Activated T-cell treated with anti-CD3 and anti-CD28 coated beads for 4 hours (primary cell): ENCODE measurements at places on chromosomes 4 and X.

DNA sequence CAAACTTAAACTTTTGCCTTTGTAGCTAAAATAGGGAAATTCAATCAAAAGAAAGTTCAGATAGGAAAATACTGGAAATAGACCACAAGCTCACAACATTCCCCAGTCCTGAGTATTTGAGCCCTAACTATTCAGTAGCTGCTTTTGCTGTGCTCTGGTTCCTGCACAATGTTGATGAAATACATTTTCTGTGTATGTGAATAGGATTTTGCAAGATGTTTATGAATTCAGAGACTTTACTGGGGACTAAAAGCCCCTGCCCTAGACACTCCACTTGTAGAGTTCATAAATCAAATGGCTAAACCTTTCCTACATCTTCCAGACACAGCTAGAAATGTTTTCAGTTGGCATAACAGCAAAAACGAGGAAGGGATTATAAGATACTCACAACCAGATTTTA is 105.9 kb downstream of the FBXO8 start:
- DNase-seq = no peak

GRCh38 chr4:118265312-118266144 is 87.3 kb downstream of the PRSS12 start:
- no peak for DNase-seq

DNA sequence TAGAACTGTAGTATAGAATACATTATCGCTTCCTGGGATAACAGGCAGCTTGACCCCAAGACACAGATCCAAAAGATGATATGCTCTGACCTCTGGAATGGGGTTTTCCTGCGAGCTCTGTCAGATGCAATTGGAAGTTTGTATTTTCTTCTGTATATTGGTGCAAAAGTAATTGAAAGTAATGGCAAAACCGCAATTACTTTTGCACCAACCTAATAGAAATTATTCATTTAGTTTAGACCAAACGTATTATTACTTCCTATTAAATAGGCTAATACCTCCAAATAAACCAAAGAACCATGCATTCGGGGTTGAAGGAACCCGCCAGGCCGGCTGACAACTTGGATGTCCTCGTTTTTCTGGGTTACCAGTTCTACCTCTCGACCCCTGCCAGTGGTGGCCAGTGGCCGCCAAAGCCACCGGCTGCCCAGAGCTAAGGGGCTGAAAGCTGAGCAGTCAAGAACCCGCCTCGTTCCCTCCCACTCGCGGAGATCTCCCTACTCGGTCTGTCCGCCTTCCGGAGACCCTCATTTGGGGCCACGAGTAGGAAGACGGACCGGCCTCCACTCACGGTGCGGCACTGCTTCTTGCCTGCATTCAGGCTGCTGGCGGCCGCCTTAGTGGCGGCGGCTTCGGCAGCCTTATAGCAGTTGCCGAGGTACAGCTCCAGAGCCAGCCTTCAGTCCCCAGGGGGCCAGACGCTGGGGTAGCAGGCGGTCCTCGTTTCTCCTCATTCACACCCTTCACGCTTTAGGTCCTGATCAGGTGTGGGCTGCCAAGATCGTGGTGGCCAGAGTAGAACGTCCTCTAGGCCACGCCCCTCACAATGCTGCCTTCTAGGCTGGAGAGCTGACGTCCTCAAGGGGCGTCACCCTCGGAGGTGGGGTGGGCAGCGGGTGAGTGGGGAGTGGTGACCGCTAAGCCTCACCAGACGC is 121.9 kb downstream of the RBMX2 start:
- no peak for DNase-seq

DNA sequence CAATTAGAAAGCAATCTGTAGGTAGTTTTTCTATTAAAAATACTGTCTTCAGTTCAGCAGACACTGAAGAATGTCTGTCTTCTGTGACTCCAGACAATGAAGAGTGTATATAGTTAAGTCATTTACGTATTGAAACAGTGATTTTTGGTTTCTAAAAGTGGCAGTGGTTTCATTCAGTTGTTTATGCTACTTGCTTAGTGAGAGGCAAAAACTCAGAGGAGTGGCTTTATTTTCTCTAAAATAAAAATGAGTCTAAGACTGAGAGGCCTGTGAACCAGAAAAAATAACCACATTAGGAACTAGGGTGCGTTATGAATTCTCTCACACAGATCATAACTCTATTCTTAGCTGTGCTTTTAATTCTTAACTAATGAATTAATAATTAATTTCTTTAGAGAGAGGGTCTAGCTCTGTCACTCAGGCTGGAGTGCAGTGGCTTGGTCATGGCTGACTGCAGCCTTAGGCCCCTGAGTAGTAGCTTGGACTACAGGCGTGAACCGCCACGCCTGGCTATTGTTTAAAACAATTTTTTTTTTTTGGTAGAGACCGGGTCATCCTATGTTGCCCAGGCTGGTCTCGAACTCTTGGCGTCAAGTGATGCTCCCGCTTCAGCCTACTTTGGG is 31.4 kb downstream of the FREM3 start:
- DNase-seq = no peak

- no peak for DNase-seq
These were observed 731.1 kb upstream of the DIAPH2 start for GRCh38 chrX:95953564-95953963.

GRCh38 chr4:74006009-74006476 is 7.6 kb upstream of the CXCL5 start:
- no peak for DNase-seq

DNA sequence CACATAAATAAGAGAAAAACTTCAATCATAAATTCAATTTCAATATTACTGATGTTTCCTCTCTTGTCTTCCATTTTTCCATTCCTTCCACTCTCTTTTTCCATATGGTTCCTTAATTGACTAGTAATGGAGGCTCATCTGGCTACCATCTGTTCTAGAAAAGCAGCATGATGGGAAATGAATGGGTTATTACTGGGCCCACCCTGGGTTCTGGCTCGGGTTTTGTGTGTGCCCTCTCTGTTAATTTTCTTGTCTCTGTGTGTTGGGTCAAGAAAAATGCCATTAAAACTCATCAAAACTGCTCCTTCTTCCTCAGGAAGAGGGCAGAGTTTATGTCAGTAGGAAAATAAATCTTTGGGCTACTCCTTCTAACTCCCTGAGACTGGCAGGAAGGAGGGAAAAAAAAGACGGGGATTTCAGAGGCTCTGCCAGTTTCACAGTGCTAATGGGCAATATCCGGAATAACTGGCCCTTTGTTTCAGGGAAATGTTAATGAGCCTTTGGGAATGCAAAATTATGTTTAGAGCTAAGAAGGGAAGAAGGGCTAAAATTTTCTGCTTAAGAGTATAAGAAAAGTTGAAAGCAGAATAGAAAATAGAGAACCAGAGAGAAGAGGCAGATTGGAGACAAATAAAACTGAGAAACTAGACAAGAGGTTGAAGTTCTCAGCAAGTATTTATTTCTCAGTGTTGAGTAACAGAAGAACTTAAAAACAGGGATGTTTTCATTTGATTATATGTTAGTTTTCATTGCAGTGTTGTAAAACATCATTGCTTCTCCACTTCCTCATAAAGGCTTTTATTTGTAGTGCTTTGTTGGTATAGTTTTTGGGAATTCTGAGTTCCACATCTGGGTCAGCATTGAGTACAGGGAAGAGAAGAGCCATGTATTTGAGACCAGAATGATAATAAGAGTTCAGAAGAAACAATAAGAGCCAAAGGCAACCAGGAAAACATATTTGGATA is 19.7 kb downstream of the GABRB1 start:
- DNase-seq = no peak

- DNase-seq = no peak
These were observed 21.2 kb upstream of the DHRSX start for GRCh38 chrX:2521927-2522386.

DNA sequence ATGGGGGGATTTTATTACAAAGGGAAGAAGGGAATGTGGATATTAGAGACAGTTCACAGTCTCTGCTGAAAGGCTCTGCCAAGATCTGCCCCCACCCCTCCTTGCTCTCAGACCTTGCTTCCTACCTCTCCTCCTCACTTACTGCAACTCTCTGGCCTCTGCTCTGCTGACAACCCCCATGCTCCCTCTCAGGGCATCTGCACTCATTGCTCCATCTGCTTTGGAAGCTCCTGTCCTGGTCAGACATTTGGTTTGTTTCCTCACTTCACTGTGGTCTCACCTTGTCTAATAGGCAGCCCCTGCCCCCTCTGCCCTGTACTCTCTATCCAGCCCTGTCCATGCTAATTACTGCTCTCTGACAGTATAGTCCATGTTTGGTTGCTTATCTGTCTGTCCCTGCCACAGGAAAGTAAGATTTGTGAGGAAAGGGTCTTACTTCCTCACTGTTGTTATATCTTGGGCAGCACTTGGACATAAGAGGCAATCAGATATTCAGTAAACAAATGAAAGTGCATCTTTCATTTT is 189.3 kb downstream of the PTTG2 start:
- no peak for DNase-seq

DNA sequence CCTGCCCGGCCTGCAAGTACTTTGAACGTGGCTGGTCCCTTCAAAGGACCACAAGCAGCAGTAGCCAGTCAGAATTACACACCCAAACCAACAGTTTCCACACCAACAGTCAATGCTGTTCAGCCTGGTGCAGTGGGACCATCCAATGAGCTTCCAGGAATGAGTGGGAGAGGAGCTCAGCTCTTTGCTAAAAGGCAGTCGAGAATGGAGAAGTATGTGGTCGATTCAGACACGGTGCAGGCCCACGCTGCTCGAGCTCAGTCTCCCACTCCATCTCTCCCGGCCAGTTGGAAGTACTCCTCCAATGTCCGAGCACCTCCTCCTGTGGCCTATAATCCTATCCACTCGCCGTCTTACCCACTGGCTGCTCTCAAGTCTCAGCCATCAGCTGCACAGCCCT is 104.4 kb upstream of the MYOZ2 start:
- no peak for DNase-seq

DNA sequence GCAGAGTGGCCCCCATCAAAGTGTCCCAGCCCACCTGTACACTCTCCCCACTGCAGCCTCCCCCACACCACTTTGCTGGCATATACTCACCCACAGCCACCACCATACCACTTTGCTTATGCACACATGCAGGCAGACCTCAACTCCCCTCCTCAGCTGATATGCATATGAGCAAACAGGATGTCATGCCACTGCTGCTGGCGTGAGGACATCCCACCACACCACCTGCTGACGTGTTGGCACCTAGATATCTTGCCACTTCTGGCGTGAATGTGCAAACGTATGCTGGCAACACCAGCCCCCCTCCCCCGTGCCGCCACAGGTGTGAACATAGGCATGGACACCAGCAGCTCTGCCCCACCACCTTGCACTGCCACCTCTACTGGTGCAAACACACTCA is 22.4 kb upstream of the MAGEA8 start:
- no peak for DNase-seq

DNA sequence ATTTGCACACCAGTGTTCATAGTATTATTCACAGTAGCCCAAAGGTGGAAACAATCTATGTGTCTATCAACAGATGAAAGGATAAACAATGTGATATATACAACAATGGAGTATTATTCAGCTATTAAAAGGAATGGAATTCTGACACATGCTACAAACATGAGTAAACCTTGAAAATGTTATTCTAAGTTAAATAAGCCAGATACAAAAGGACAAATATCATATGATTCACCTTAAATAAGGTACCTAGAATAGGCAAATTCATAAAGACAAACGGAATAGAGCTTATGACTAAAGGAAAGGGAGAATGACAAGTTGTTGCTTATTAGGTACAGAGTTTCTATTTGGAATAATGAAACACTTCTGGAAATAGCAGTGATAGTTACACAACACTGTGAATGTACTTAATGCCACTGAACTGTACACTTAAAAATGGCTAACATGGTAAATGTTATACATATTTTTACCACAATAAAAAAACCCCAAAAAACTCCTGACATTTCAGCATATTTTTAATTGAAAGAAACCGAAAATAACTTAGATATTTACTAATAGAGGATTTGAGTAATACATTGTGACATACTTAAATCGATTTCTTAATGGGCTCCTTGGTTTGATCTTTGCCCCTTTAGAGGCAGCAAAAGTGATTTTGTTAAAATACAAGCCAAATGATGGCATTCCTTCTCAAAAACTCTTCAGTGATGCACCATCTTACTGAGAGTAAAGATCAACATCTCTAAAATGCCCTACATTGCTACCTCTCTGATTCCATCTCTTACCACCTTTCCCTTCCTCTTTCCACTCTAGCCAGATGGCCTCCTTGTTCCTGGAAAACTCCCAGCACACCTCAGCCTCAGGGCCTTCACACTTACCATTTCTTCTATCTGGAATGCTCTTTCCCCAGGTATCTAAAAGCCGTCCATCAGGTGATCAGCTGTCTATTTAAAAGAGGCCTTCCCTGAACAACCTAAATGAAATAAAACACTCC is 8.6 kb upstream of the CYP2U1 start:
- no peak for DNase-seq

- DNase-seq = no peak
These were observed 20.6 kb downstream of the SORCS2 start for GRCh38 chr4:7212921-7213320.

DNA sequence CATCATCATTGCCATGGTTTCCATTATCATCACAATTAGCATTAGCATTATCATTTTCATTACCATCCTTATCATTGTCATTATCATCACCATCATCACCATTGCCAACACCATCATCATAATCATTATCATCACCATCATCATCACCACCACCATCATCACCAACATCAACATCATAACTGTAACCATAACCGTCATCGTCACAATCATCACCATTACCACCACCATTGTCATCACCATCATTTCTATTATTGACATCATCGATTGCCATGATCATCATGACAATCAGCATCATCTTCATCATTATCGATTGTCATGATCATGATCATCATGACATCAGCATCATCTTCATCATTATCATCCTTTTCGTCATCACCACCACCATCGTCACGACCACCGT is 88.9 kb upstream of the MSX1 start:
- no peak for DNase-seq

DNA sequence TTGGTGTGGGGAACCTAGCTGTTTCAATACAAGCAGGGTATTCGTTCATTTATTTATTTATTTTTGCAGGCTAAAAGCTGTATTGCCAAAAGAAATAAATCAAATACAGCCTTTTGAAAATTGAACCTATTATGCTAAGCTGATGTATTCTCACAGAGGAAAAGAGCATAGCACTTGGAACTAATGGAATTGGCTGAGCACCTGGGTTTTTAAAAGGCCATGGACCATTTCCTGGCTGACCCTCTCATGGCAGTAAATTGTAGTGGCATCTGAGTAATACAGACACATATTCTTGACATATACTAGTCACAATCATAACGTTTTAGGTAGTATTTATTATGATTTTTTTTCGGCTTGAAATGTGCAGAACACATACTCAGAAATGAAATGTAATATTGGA is 71.8 kb upstream of the ALG13 start:
- DNase-seq = no peak

GRCh38 chr4:139972305-139972704 is 181.7 kb downstream of the MAML3 start:
- no peak for DNase-seq

GRCh38 chr4:15971068-15971801 is 8.3 kb upstream of the FGFBP2 start:
- no peak for DNase-seq

- DNase-seq = no peak
These were observed 62.4 kb downstream of the TMEM165 start for GRCh38 chr4:55458164-55458563.

DNA sequence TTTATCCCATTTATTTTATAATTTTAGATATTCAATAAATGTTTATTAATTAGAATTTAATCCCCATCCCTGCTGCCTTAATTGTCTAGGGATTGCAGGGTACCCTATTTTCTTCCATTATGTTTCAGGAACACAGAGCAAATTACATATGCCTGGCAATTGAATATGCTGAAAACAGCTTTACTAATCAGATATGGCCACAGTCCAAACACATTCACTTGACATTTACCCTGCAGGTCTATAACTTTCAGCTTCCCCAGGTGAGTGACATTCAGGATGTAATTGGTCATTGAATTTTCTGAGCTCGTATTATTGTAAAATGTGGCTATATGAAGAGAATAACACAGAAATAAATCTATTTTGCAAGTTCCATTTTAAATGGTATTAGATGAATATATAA is 218.7 kb upstream of the NDST4 start:
- DNase-seq = no peak
